ENCODE measurements at places on chromosomes 6 and 20. TPM values are rescaled to one million over a fixed set of nuclear protein-coding genes. Genes with fewer than 3 reads are reported as not detected.

DNA sequence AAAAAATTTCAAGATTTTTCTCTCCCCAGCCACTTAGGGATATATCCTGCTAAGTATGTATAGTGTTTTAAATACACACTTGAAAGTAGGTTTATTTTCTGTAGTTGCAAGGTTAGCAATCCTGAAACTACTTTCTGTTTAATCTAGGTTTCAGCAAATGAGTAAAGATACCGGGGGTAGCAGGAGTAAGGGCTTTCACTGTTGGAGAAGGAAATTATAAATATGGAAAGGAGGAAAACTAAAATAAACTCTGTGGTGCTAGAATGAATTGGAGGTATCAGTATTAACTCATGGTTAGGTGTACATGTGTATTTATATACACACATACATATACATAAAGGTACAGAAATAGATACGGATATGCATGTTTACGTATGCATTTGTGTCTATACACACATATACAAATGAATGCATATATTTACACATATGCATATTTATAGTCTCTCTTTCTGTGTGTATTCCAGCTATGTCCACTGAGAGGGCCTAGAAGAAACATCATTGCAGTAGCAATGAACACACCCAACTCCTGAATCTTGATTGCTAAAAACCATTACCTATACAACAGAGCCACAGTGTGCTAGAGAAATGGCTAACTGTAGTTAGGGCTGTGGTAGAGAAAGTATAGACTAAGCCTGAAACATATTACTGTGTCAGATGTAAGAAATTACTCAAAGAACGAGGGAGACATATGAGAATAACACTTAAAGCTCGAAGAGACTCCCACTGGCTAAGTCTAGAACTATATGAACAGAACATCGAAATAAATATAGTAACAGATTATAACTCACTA, 95.9 kb upstream of the EMILIN3 start:
- DNase-seq, result no peak

- no peak for DNase-seq
Observed at GRCh38 chr6:136763716-136764516, 28.4 kb downstream of the MAP3K5 start.

The TRDN gene
- total RNA-seq, result 10.3 TPM

The SLC35D3 gene
- not detected for total RNA-seq

GRCh38 chr20:14295238-14295637, 42.2 kb downstream of the FLRT3 start:
- no peak for DNase-seq

DNA sequence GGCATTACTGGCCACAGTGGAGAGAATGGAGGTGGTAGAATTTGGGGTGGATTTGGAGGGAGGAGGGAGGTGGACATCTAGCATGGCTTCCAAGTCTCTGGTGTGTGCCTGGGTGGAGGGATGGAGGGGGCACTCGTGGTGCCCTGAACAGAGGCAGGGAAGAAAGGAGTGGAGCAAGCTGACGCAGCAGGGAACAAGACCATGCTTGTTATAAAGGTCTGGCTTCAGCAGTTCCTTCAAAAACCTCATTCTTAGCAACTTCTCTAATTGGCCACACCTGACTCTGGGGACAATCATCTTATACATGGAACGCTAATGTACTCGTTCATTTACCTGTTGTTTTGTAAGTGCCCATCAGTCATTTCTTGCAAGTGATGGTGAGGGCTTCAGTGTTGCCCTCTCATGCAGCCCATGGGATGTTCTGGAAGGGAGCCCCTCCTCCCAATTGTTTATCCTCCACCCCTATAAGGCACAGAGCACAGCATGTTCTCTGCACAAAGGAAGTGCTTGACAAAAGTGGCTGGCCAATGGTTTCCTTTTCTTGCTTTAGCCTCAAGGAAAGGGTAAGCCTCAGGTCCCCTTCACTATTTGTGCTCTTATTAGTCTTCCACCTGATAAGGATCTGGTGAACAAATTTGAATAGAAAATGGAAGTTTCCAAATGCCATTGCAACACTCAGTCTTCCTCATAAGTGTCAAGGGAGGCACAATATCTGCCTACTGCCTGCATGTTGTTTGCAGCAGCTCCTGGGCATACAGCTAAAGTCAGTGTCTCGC, 39.3 kb downstream of the GFOD1 start:
- DNase-seq, result no peak

DNA sequence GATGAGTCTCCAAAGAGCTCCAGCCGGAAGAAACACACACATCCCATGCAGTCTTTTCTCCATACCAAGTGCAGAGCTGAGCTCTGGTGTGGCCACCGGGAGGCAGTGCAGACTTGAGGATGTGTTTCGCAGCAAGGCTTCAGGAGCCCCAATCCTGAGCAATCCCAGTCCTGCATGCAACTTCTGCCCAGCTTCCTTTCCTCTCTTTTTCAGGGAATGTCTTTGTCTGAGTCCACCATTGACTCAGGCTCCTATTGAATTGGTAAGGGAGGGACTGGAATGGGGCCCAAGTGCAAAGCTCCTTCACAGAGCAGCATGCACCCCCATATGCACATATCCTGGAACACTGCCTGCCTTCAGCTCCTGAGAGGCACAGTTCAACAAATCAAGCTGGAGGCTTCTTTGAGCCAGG, 50.5 kb upstream of the ASIP start:
- DNase-seq, result no peak

The TNNC2 gene
- total RNA-seq, result 0.48 TPM
